ENCODE measurements at places on chromosomes 1 and 21. TPM values are rescaled to one million over a fixed set of nuclear protein-coding genes. Genes with fewer than 3 reads are reported as not detected.

Gene DNAH14
- 3.6 TPM for polyA plus RNA-seq

Gene FMO3
- 13.2 TPM for polyA plus RNA-seq

Gene TFF3
- polyA plus RNA-seq = 4.1 TPM

Gene SASS6
- polyA plus RNA-seq = 0.62 TPM

Gene METTL25B
- 24.6 TPM for polyA plus RNA-seq

Gene PBX1
- polyA plus RNA-seq = 24.1 TPM

Gene C1orf53
- 6.2 TPM for polyA plus RNA-seq

Gene KRTAP19-1
- polyA plus RNA-seq = not detected

Gene GJA9
- polyA plus RNA-seq = not detected

Gene MYBPH
- 0.08 TPM for polyA plus RNA-seq

Gene COPA
- 47.4 TPM for polyA plus RNA-seq

Gene ABCD3
- polyA plus RNA-seq = 12.0 TPM

Gene TNFAIP8L2
- polyA plus RNA-seq = 1.4 TPM

Gene F3
- 95.5 TPM for polyA plus RNA-seq

Gene KCNE1
- polyA plus RNA-seq = 0.33 TPM

All from adipose tissue (tissue), 3 donors.